ENCODE measurements at places on chromosomes 5 and 9.
A peak's percentile ranks its signal among the peaks of the same experiment; 100 is the strongest.

- DNase-seq: no peak
Measured at GRCh38 chr9:93321220-93321610, 130.3 kb upstream of the FAM120A start.

GRCh38 chr9:94222870-94223269 lies 36.2 kb upstream of the ZNF169 start:
- no peak for DNase-seq

GRCh38 chr5:57171816-57172465 lies 1.9 kb upstream of the GPBP1 start:
- DNase-seq: peak; percentile 19

DNA sequence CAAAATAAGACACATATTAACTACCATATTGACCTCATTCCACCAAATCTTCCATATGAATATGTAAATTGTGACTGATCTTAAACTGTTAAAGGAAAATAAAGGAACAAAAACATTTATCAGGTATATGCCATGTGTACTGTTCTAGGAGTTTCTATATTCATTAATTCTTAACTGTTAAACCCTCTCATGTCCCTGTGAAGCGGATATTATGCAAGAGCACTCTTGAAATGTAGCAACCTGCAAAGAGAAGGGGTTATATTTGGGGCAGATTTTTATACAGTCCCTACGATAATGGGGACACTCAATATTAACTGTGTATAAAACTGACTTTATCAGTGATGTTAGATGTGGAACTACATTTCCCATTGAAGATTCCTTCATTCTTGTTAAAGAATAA lies 184.9 kb upstream of the OR13F1 start:
- no peak for DNase-seq

GRCh38 chr9:96646081-96646991 lies 8.8 kb downstream of the PRXL2C start:
- DNase-seq: no peak

DNA sequence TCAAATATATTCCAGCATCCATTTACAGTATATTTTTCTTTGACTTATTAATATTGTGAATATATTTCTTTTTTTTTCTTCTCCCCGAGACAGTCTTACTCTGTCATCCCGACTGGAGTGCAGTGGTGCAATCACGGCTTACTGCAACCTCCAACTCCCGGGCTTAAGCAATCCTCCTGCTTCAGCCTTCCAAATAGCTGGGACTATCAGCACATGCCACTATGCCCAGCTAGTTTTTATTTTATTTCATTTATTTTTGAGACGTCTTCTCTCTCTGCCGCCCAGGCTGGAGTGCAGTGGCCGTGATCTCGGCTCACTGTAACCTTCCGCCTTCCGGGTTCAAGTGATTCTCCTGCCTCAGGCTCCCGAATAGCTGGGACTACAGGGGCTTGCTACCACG lies 7.4 kb upstream of the GLIPR2 start:
- no peak for DNase-seq

GRCh38 chr5:39301406-39301805 lies 62.9 kb downstream of the C9 start:
- DNase-seq: no peak

All from activated CD4-positive, alpha-beta T cell treated with anti-CD3 and anti-CD28 coated beads, Interleukin-2, amount 50 U/mL, for 4 hours (primary cell).